ENCODE measurements at places on chromosomes 7 and 10. TPM values are rescaled to one million over a fixed set of nuclear protein-coding genes. Genes with fewer than 3 reads are reported as not detected.

Gene TET1
- total RNA-seq = 0.57 TPM

Gene LRMDA
- total RNA-seq = 4.2 TPM

Gene GNG11
- total RNA-seq = 33.6 TPM

Gene EZH2
- 25.6 TPM for total RNA-seq

Gene FAM171A1
- total RNA-seq = 27.0 TPM

Gene OR2A5
- total RNA-seq = not detected

Gene FKBP6
- total RNA-seq = not detected

Gene SPDYE11
- total RNA-seq = not detected

Gene INMT
- total RNA-seq = not detected

Gene HOXA11
- total RNA-seq = 0.65 TPM

Gene TEX36
- total RNA-seq = not detected

Gene HHEX
- total RNA-seq = 16.6 TPM

Gene CARD11
- 1.3 TPM for total RNA-seq

Gene PRPS1L1
- total RNA-seq = not detected

Gene GET4
- total RNA-seq = 38.2 TPM

Gene GRID2IP
- not detected for total RNA-seq

Gene RHBDD2
- 87.8 TPM for total RNA-seq

Gene MMD2
- not detected for total RNA-seq

Gene TUBAL3
- 0.52 TPM for total RNA-seq

Gene PNLIP
- total RNA-seq = not detected

Gene RRP12
- total RNA-seq = 58.5 TPM

Gene OR2A7
- total RNA-seq = not detected

Gene AIFM2
- 34.6 TPM for total RNA-seq

Gene BTBD16
- 0.44 TPM for total RNA-seq

Gene GDF10
- 0.11 TPM for total RNA-seq

Gene AEBP1
- total RNA-seq = not detected

Gene PON1
- total RNA-seq = 0.28 TPM

Gene STOX1
- 0.79 TPM for total RNA-seq

Gene PNLIPRP1
- total RNA-seq = not detected

Gene FEZF1
- total RNA-seq = not detected

Gene LRIT1
- not detected for total RNA-seq

Gene TPST1
- 10.1 TPM for total RNA-seq

Gene ODAD2
- not detected for total RNA-seq

Gene PFKP
- 485 TPM for total RNA-seq

Gene ITPRID1
- not detected for total RNA-seq

Gene VIPR2
- 0.02 TPM for total RNA-seq

All from A549 treated with DMSO at 1 μM for 4 hours (cell line).